SJCRH30 (cell line): ENCODE measurements at places on chromosomes 16 and 17.

- DNase-seq: no peak
These were observed 75.0 kb downstream of the TMEM132E start for GRCh38 chr17:34654276-34654880.

DNA sequence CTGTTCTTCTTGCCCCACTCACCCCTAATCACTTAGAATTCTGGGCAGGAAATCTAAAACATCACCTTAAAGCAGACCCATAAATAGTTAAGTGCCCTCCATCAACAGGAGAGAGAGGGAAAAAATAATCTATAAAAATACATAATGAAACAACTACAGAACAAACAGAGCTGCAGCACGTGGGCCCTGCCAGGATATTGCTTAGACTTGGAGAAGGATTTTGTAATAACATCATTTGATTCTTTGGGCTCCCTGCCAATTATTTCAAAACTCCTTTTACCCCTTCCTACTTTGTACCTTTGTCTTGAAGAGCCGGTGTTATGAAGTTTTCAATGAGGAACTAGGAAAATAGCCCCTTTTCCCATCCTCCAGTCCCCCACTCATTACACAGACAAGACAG is 130.6 kb upstream of the TOX3 start:
- no peak for DNase-seq

GRCh38 chr16:68900009-68900408 is 56.7 kb downstream of the TANGO6 start:
- DNase-seq: no peak

DNA sequence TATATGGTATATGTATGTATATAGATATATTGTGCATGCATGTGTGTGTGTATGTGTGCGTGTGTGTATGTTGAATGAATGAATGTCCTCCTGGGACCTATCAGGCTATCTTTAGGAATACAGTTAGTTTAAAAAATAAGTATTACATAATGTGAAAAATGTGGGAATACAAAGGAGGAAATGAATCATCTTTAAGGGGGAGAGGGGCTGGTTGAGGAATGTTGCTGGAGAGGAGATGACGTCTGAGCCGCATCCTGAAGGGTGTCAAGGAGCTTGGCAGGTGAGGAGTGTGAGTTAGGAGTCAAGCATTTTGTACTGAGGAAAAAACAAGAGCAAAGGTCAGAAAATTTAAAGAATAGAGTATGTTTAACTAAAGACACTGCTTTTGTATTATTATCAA is 62.4 kb upstream of the NLK start:
- DNase-seq: no peak

- no peak for DNase-seq
These were observed 464.4 kb upstream of the GOT2 start for GRCh38 chr16:59198487-59198886.

GRCh38 chr17:2363318-2363717 is 26.0 kb downstream of the SGSM2 start:
- DNase-seq: no peak

DNA sequence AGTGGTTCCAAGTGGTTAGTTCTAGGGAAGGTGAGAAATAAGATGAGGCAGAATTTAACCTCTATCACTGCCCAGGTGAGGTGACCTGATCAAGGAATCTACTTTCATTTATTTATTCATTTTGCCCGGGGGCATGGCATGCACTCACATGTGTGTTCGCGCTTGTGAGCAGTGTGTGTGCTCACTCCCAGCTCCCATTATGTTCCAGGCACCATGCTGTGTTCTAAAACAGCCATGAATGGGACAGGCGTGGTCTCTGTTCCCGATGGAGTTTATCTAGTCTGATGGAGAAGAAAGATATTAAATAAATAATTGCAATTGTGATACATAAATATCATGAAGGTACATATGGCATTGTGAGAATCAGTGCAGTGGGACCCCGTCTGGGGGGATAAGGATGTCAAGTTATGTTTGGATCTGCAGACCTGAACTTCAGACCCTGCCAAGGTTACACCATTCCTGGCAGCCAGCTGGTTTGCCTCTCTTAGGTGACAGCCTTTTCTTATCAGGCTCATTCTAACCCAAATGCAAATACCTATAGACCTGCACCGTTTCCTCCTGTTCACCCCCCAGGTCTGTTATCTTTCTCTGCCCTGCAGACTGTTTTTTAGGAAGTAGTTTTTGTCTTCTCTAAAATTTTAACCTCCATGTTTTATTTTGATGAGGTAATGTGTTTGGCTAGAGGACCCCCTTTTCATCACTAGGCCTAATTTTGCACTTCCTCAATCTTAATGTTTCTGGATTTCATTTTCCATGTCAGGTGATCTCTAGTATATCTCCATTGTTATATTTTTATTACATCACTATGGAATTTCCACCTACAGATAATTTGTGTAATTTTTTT is 11.8 kb downstream of the CYB5B start:
- DNase-seq: no peak

GRCh38 chr17:47332287-47332686 is 8.5 kb downstream of the EFCAB13 start:
- DNase-seq: no peak

GRCh38 chr17:78589031-78589675 is 12.0 kb upstream of the DNAH17 start:
- no peak for DNase-seq

DNA sequence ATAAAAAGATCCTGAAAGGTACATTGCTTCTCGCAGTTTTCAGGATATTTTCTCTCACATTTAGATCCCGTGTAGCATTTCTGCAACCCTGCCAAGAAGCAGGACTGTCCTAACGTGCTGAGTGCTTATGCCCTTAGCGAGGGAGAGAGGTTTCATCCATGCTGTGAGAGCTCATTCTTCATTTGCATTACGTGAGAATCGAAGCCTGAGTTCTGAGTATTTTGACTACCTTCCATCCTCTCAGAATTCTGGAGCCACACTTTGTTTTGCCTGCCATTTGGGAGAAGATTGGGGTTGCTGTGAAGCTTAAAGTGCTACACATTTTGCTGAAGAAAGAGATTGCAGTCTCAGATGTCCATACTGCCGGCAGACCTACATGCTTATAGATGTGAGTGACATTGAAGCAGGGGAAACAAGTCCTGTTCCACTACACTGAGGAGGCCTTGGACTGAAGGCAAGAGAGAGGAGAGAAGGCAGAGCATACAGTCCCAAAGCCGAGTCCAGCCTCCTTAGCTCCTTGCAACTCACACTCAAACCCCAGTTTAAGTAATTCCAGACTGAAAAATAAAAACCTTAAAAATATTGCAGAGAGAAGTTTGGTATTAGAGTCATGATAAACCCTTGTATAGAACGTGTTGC is 183.0 kb downstream of the PRKCA start:
- DNase-seq: no peak

GRCh38 chr16:11072420-11073153 is 128.2 kb downstream of the CLEC16A start:
- DNase-seq: no peak

GRCh38 chr16:15524966-15525365 is 90.6 kb downstream of the BMERB1 start:
- DNase-seq: no peak

- peak; percentile 53 for DNase-seq
These were observed 39.3 kb downstream of the ABAT start for GRCh38 chr16:8713635-8714172.

- DNase-seq: no peak
These were observed 21.9 kb downstream of the PMM2 start for GRCh38 chr16:8819411-8820034.

DNA sequence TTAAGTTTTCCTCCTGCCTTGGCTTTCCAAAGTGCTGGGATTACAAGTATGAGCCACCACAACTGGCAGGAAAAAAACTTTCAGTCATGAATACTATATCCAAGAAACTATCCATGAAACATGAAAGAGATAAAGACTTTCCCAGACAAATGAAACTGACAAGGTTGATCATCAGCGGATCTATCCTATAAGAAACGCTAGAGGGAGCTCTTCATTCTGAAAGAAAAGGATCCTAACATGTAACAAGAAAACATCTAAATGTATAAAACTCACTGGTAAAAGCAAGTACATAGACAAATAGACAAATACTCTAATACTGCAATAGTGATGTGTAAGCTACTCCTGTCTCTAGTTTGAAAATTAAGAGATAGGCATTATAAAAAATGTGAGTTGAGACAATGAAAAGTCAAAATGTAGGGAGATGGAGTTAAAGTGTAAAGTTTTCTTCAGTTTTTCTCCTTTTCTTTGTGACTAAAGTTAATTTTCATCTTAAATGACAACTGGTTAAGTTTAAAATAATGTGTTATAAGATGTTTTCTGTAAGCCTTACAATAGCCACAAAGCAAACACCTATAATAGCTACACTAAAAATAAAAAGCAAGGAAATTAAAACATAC is 79.6 kb upstream of the TEKT1 start:
- no peak for DNase-seq

DNA sequence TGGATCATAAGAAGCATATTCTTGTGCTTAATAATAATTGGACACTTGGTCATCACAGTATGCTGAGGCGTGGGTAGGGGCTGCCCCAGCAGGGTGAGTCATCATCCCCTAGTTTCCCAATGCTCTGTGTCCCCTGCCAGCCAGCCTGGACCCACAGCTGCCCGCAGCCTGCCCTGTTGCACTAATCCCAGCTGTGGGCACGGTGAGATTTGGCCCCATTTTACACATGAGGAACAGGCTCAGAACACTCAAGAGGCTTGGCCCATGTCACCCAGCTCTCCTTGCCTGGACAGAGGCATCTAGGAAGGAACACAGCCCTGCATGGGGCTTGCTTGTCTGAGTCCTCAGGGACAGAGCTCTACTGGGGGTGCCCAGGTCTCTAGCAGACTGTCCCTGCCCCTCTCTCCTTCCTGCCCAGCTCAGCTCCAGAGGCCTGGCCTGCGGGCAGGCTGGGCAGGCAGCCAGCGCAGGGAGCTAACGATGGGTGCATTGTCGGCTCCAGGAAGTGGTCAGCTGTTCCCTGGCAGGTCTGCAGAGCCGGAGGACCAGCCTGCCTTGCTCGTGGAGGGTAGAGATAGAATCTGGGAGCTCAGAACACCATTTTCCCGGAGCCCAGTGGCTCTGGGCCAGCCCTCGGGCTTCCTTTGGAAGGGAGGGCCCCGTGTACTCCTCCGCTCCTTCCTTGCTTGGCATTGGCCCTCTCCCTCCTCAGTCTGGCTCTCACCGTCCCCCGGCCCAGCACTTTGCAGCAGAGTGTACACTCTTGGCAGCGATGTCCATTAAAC is 189.4 kb downstream of the RAB11FIP4 start:
- peak; percentile 88 for DNase-seq

DNA sequence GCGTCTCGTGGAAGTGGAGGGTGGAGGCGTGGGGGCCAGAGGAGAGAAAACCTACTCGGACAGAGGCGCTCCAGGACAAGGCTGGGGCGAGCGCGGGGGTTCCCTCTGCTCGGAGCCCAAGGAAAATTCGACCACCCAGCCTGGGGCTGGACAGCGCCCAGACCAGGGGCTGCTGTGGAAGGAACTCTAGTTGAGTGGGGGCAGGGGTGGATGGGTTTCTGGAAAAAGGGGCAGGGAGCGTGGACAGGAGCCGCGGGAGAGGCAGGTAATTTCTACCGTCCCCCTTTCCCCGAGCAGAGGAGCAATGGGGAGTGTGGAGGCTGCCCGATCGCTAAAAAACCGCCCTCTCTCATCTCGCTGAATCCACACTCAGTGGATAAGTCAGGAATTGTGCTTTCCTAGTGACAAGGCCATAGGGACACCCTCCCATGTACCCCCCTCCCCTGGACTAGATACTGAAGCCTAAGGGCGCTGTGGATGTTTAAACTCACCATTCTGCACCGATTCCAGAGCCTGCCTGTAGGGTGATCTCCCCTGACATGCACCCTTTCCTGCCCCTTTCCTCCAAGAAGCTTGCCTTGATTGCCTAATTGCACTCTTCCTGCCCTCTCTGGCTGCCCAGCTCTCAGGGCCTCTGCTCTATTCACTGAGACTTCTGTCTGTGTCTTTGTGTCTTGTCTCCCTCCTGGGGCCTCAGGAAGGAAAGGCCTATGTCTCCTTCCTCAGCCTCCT is 90.7 kb upstream of the TMEM97 start:
- DNase-seq: no peak

- no peak for DNase-seq
These were observed 51.1 kb upstream of the VPS4A start for GRCh38 chr16:69260019-69260418.

GRCh38 chr17:18332909-18333489 is 17.9 kb downstream of the SMCR8 start:
- no peak for DNase-seq
